IPS DF 19.7 (cell line): ENCODE measurements at places on chromosomes 1 and 21.
A peak's percentile ranks its signal among the peaks of the same experiment; 100 is the strongest.

DNA sequence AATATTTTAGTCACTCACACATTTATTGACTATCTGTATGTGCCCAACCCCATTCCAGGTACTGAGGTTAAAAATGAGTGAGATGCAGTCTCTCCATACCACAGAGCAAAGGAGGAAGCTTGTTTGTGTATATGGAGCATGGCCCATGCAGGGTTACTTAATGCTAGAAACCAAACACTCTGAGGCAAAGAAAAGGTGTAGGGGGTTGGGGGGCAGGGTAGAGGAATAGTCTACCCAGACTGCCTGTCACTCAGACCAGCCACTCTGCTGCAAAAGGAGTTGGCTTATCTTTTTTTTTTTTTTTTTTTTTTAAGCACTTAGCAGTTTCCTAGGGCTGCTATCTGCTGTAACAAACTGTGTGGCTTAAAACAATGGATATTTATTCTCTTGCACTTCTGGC is 19.8 kb downstream of the PGM1 start:
- DNase-seq = no peak

DNA sequence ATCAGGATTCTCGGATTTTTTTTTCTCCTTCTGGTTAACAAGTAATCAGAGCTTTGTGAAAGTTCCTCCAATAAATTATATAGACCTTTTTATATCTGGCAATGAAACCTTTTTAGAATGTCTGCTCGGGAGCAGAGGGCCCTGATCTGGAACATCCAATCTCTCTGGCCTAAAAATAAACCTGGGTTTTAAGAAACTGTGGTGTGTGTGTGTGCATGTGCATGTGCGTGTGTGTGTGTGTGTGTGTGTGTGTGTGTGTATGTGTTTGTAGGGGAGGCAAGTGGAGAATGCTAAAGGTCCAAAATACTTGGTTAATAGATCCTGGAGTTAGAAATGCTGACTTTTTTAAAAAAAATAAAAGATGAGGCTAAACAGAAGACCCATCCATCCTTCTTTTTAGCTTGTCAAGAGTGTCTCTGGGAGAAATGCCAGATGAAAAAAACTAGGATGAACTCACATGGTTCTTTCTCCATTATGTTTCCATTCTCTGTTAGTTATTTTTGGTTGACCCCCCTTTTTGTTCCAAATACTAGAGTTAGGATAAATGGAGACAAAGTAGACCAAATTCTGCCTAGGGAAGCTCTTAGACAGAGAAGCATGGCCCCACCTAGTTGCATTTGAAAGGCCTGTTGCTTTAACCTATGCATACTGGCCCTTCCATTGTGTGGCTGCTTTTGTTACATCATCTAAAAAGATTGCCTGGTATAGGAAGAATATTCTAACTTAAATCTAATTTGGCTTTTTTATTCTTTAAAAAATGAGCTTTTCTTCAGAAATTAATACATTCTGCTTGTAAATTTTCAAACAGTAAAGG is 175.9 kb downstream of the PAPPA2 start:
- no peak for DNase-seq

GRCh38 chr21:44517175-44517899 is 22.7 kb downstream of the KRTAP10-1 start:
- peak; percentile 59 for DNase-seq

GRCh38 chr1:150807249-150808023 is 624 bp downstream of the CTSK start:
- DNase-seq = no peak

GRCh38 chr1:202577381-202577780 is 132.9 kb downstream of the SYT2 start:
- no peak for DNase-seq

DNA sequence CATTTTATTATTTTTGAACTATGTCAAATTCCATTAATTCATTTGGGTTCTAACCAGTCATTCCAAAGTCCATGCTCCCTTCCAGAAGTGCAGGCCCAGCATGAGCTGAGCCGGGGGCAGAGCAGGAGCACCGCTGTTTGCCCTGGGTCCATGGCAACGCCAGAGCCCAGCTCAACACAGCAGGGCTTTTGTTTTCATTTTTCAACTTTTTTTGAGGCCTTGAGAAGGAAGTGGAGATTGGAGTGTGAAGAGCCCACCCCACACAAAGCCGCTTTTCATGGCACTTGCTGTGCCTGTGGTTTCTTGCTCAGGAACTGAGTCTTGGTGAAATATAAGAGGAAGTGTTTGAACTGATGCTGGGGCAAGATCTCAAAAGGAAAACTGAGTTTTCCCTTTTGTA is 13.2 kb upstream of the PRMT2 start:
- DNase-seq = no peak

DNA sequence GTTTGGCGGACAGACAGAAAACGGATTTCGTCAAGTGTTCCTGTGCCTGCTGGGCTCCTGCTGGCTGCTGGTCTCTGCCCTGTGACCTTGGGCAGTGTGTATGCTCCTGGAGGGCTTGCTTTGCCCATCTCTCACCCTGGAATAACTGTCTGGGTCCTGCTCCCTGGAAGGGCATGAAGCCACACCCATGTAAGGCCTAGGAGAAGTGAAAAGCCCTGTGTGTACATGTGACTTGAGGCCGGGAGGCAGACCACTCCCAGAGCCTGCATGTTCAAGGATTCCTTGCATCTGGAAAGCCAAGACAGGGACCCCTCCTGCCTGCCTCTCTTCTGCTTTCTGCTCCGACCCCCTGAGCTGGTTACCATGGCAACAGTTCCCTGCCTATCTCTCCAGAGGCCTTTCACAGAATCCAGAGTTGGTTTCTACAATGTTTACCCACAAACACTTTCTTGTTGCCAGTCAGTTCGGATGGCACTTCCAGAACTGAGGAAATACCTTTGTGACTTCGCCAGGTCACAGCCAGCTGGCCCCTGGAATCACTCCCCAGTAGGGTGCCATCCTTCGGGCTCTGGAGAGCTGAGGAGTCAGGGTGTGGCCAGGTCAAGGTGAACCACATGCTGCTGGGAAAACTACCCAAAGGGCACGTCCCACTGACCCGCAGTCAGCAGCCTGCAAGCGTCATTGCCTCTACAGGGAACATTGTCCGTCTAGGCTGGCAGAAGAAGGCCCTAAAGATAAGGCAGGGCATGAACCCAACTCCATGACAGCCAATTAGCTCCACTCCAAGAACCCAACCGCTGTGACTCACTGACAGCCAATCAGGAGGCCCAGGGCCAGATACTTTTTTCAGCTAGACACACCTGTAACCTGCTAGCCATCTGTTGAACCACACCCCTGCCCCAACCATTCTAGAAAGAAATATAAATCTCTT is 14.7 kb upstream of the GPR37L1 start:
- no peak for DNase-seq

DNA sequence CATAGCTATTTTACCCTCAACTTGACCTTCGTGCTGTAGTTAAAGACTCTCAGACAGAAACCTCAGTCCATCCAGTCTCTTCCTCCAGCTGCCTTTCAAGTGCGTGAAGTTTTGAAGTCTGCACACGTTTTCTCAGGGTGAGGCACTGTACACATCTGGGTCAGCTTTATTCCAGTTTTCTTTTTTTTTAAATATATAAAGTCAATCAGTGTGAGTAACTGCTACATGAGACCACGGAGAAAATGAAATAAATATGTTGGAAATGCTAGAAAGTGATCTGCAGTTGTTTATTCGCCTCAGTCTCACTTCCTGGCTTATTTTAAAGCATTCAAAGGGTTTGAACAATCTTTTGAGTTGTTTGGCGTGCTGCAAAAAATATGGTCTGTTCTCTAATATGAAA is 135.7 kb downstream of the ROR1 start:
- no peak for DNase-seq

- no peak for DNase-seq
These were observed 58.1 kb downstream of the CACNA1E start for GRCh38 chr1:181541458-181541857.

DNA sequence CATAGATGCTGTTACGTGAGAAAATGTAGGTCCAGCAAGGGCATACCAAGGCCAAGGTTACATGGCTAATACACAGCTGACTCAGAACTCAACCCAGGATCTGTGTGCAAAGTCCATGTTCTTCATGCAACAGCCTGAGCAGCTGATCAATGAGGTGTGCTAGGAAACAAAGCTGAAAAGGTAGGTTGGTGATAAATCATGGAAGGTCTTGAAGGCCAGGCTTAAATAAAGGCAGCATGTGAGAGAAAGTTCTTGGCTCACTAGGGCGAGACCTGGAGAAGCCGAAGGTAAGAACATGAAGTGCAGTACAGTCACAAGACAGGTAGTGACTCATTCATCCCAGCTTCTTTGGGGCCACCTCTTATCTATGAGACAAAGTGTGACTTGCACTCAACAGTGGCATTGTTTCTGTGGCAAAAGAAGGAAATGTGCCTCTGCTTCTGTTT is 33.4 kb downstream of the TLR5 start:
- no peak for DNase-seq

DNA sequence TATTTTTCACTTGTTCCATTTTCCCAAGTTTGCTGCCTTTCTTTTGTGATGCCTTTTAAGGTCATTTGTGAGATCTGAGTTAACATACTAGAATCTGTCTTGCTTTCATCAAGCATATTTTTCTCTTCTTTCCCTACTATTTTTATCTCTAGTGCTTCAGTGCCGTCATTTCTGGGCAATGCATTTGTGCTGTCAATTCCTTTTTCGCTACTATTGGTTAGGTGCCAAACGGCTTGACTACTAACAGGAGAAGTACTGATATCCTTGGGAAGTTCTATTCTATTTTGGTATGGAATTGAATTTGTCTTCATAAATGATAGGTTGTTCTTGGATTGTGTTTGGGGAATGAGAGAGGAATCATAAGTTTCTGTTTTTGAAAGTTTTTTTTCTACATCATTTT is 42.2 kb downstream of the LRRC53 start:
- DNase-seq = no peak

GRCh38 chr1:145690587-145691558 is 16.3 kb downstream of the PDZK1 start:
- no peak for DNase-seq

- DNase-seq = no peak
These were observed 794 bp downstream of the KRTAP12-3 start for GRCh38 chr21:44658541-44658910.

GRCh38 chr1:66300280-66300971 is 233.5 kb upstream of the SGIP1 start:
- DNase-seq = no peak

DNA sequence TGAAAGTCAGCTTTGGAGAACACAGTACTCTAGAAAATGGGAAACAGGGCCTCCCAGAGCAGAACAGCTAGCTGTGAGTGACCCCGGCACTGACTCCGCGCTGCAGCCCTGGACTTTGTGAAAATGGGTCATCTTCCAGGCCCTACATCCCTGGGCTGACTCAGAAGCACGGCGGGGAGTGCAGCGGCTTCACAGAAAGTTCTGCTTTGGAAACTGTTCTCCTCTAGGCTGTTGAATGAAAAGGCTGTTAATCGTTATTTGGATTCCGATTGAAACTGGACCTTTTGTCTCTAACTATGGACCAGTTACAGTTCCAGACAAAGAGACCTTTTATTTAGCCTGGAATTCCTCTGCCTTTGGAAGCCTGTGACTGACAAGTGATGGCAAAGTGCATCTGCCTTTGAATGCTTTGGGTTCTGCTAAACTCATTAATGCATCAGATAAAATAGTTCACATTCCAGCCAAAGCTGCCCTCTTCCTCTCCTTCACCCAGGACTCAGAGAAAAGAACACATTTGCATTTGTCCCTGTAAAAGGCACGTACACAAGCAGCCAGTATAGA is 144.9 kb upstream of the HOOK1 start:
- peak; percentile 75 for DNase-seq
